T-helper 17 cell (primary cell): ENCODE measurements at places on chromosomes 4 and X.

DNA sequence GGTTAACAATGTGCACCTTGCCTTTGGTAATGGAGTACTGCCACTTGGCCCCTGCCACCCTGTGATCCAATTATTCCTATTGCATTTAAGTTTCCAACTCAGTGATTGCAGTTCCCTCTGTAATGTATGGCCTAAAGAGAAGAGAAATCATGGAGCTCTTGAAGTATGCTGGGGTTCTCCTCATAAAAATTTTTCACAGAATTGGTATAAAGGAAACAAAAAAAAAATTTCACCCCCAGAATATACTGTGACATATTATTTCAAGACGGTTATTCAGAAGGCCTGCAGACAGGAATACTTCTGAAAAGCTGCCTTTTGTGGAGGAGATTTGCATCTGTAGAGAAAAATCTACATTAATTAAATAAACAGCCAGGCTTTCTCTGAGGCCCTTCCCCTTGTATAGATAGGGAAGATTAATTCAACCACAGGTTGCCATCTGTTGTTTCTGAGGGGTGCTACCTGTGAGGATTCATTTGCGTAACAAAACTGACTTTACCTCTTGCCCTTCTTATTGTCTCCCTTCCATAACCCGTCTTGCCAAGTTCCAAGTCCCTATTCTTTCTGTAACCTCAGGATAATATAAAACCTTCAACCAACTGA lies 94.8 kb upstream of the LANCL3 start:
- H3K4me1 ChIP-seq, result no peaks in the 10 kb centered on the region
- no peaks in the 10 kb centered on the region for H3K27me3 ChIP-seq
- H3K36me3 ChIP-seq, result no peaks in the 10 kb centered on the region
- H3K4me3 ChIP-seq, result no peak overlapping the region
- no peak for DNase-seq

- H3K4me3 ChIP-seq, result no peak overlapping the region
- no peaks in the 10 kb centered on the region for H3K4me1 ChIP-seq
- no peak for DNase-seq
- no peak overlapping the region for H3K27ac ChIP-seq
These were observed 64.1 kb upstream of the NKX1-1 start for GRCh38 chr4:1470393-1470670.

DNA sequence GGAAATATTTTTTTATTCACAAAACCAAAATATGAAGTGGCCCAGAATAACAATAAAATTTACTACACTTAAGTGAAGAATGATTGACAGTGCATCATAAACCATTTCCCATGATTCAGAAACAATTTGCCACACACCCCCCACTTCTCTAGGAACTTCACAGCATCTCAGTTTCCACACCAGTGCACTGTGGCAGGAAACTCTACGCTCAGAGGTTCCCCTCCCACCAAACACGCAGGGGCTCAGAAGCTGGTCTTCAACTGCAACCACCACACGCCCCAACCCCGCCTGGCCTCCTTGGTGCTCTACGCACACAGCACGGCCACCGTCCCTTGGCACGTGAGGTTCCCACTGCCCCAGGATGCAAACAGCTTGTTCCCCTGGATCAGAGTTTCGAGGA lies 63.7 kb downstream of the ZFYVE28 start:
- H3K27ac ChIP-seq, result no peak overlapping the region
- H3K4me3 ChIP-seq, result no peak overlapping the region
- DNase-seq, result no peak
- no peaks in the 10 kb centered on the region for H3K36me3 ChIP-seq
- H3K4me1 ChIP-seq, result peaks cover 9% of the 10 kb centered on the region

- no peak overlapping the region for H3K27ac ChIP-seq
- H3K36me3 ChIP-seq, result no peaks in the 10 kb centered on the region
- H3K4me3 ChIP-seq, result no peak overlapping the region
- peaks cover 12% of the 10 kb centered on the region for H3K27me3 ChIP-seq
- peaks cover 2% of the 10 kb centered on the region for H3K4me1 ChIP-seq
- no peak for DNase-seq
These were observed 256.9 kb downstream of the ADAMTS3 start for GRCh38 chr4:72312032-72312650.

DNA sequence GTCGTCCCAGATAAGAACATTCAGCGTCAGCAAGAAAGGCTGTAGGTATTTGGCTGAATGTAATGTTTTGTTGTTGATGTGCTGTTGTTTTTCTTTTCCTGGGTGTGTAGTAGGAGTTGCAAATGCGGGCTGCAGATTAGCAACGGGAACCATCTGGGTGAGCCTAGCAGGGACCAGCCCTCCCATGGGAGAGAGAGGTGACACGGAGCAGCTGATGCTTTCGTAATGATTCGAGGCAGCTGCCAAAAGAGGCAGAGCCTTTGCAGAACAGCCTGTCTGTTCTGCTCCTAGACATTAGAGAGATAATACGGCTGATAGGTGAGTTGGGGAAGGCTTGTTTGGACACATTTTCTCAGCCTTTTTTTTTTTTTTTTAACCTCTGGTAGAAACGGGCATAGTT lies 25.3 kb downstream of the ARSF start:
- no peak for DNase-seq
- no peaks in the 10 kb centered on the region for H3K27me3 ChIP-seq
- no peaks in the 10 kb centered on the region for H3K36me3 ChIP-seq
- no peak overlapping the region for H3K4me3 ChIP-seq
- no peaks in the 10 kb centered on the region for H3K4me1 ChIP-seq
- H3K27ac ChIP-seq, result no peak overlapping the region

DNA sequence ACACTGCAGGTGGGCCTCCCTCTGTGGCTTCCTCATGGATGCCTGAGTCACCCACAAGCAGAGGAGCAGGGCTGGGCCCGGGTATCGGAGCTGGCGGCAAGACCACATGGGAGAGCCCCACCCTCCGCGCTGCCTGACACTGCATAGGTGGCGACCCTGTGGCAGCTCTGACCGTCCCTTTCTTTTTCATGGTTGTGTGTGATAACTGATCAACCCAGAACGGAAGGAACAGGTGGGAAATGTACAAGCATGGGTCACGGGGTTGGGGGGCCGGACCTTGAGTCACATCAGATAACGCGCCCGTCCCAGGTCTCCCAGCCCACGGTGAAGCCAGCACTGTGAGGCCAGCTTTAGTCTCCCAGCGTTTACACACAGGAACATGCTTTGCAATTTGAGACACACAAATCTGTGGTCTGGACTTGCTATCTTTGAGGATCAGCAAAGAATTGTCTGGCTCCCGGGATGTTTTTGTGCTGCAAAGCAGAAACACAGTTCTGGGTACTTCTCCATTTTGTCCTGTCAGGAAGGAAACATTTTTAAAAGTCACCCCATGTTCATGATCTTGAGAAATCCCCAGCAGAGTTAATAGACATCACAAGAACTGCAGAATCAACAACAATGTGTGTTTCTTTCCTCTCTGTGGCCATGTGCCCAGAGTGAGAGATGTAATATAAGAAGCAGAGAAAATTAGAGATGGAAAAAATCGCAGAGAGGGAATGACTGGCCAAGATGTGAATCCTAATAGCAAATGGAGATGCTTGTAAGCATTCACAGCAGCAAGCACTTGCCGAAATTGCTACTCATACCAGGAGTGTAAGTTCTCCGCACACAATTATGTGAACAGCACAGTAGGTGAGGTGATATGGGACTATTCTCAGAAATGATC lies 70.1 kb upstream of the CBR4 start:
- H3K36me3 ChIP-seq, result no peaks in the 10 kb centered on the region
- H3K4me1 ChIP-seq, result peaks cover 10% of the 10 kb centered on the region
- peak overlapping the region; percentile 27 for H3K27ac ChIP-seq
- DNase-seq, result no peak
- peak overlapping the region; percentile 56 for H3K4me3 ChIP-seq

- peaks cover 3% of the 10 kb centered on the region for H3K4me1 ChIP-seq
- H3K36me3 ChIP-seq, result peaks cover 2% of the 10 kb centered on the region
- no peak overlapping the region for H3K27ac ChIP-seq
- no peak overlapping the region for H3K4me3 ChIP-seq
- peaks cover 27% of the 10 kb centered on the region for H3K27me3 ChIP-seq
These were observed 115.7 kb upstream of the LSM6 start for GRCh38 chr4:146059865-146060264.

DNA sequence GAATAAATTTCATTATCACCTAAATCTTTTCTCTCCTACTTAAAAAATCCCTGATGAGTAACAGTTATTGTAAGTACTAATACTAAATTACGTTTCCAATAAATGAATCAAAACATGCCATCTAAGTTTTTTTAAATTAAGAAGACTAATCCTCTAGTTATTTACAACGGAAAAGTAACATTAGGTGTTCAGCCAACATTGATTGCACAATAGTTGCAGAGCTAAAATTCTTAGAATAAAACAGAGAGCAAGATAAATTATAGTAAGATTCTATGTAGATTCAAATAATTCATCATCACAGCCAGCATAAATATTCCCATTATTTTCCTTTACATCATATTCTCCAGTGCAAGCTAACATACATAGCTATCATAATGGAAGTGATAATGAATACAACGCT lies 139.2 kb downstream of the HDX start:
- no peaks in the 10 kb centered on the region for H3K4me1 ChIP-seq
- H3K27ac ChIP-seq, result no peak overlapping the region
- H3K27me3 ChIP-seq, result no peaks in the 10 kb centered on the region
- no peak overlapping the region for H3K4me3 ChIP-seq
- DNase-seq, result no peak
- H3K36me3 ChIP-seq, result no peaks in the 10 kb centered on the region

GRCh38 chrX:24153178-24153795 lies 3.8 kb downstream of the ZFX start:
- H3K27ac ChIP-seq, result peak overlapping the region; percentile 94
- DNase-seq, result peak; percentile 9
- peaks cover 4% of the 10 kb centered on the region for H3K36me3 ChIP-seq
- no peaks in the 10 kb centered on the region for H3K27me3 ChIP-seq
- H3K4me3 ChIP-seq, result peak overlapping the region; percentile 94

DNA sequence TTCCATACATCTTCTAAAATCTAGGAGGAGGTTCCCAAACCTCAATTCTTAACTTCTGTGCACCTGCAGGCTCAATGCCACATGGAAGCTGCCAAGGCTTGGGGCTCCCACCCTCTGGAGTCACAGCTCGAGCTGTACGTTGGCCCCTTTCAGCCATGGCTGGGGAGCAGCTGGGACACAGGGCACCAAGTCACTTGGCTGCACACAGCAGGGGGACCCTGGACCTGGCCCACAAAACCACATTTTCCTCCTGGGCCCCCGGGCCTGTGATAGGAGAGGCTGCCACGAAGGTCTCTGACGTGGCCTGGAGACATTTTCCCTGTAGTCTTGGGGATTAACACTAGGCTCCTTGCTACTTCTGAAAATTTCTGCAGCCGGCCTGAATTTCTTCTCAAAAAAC lies 8.2 kb upstream of the TENT5D start:
- H3K27ac ChIP-seq, result no peak overlapping the region
- H3K36me3 ChIP-seq, result no peaks in the 10 kb centered on the region
- H3K4me3 ChIP-seq, result no peak overlapping the region
- no peak for DNase-seq
- H3K27me3 ChIP-seq, result no peaks in the 10 kb centered on the region
- H3K4me1 ChIP-seq, result no peaks in the 10 kb centered on the region

GRCh38 chr4:168757500-168757899 lies 252.6 kb downstream of the CBR4 start:
- H3K4me1 ChIP-seq, result no peaks in the 10 kb centered on the region
- no peak overlapping the region for H3K4me3 ChIP-seq
- H3K27ac ChIP-seq, result no peak overlapping the region
- no peak for DNase-seq
- H3K36me3 ChIP-seq, result no peaks in the 10 kb centered on the region

DNA sequence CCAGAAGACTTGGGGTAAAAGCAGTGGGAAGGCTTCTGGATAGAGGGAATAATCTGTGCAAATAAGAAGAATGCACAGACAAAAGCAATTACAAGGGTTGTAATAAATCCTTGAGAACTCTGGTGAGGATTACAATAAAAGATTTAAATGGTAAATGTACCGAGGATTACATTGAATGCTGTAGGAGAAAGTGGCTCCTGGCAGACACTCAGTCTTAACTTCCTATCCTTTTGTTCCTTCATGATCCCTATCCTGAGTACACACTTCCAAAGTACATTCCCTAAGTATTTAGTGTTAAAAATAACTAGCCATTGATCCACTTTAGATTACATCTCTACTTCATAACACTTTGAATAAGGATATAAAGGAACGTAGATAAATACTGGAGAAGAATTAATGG lies 205.4 kb downstream of the SPATA18 start:
- peaks cover 4% of the 10 kb centered on the region for H3K27me3 ChIP-seq
- H3K4me1 ChIP-seq, result no peaks in the 10 kb centered on the region
- H3K4me3 ChIP-seq, result no peak overlapping the region
- DNase-seq, result no peak
- no peaks in the 10 kb centered on the region for H3K36me3 ChIP-seq

- no peaks in the 10 kb centered on the region for H3K36me3 ChIP-seq
- H3K27ac ChIP-seq, result no peak overlapping the region
- no peak overlapping the region for H3K4me3 ChIP-seq
These were observed 412.8 kb downstream of the HNRNPD start for GRCh38 chr4:81960961-81961360.

DNA sequence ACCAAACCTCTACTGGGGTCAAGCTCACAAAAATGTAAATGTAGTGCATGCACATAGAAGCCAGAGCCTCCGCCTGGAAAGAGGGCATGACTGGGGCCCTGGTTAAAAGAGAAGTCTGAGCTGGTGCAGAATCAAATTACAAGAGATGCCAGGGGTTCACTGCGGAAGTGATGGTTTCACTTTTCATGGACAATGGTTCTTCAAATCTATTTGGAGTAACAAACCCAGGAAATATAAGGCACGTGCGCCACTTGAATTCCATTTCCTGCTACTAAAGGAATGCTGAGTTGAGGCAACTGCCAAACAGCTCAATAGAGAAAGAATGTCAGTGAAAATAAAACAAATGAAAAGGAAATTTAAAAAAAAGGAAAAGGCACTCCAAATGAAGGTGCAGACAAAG lies 79.8 kb downstream of the FUNDC1 start:
- H3K27ac ChIP-seq, result no peak overlapping the region
- no peaks in the 10 kb centered on the region for H3K4me1 ChIP-seq
- H3K27me3 ChIP-seq, result no peaks in the 10 kb centered on the region
- no peak overlapping the region for H3K4me3 ChIP-seq
- no peaks in the 10 kb centered on the region for H3K36me3 ChIP-seq

- H3K36me3 ChIP-seq, result peaks cover 11% of the 10 kb centered on the region
- no peak for DNase-seq
- peaks cover 62% of the 10 kb centered on the region for H3K27me3 ChIP-seq
- H3K4me1 ChIP-seq, result peaks cover 2% of the 10 kb centered on the region
- no peak overlapping the region for H3K4me3 ChIP-seq
These were observed 82.0 kb downstream of the DCTD start for GRCh38 chr4:182835006-182835740.

DNA sequence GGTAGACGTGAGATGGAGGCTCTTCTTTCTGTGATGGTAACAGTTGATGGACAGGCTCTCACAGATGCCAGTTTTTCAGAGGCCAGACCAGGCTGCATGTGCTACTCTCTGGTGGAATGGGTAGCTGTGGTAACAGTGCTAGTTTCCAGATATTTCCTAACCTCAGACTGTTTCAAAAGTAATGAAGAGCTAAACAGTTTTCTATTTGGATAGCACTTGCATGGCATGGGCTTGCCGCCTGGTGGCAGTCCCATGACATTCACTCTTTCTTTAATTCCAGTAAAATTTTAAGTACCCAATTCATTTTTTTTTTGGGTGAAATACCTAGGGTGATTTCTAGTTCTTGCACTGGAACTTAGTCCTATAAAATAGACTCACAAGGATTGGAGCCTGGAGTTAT lies 220.2 kb upstream of the MAD2L1 start:
- H3K4me1 ChIP-seq, result no peaks in the 10 kb centered on the region
- H3K27ac ChIP-seq, result no peak overlapping the region
- H3K4me3 ChIP-seq, result no peak overlapping the region
- H3K36me3 ChIP-seq, result no peaks in the 10 kb centered on the region
